Upper lobe of right lung (tissue), 1 donor: ENCODE measurements at places on chromosomes 7 and 10. TPM values are rescaled to one million over a fixed set of nuclear protein-coding genes. Genes with fewer than 3 reads are reported as not detected.

Gene IDI2
- not detected for total RNA-seq

Gene TWIST1
- total RNA-seq: not detected

Gene TNS3
- total RNA-seq: 168 TPM

Gene TMEM270
- not detected for total RNA-seq

Gene VWC2
- total RNA-seq: 0.23 TPM

Gene MLXIPL
- total RNA-seq: 11.1 TPM

Gene GIMAP2
- total RNA-seq: 33.0 TPM

Gene PDE1C
- 13.0 TPM for total RNA-seq

Gene ACBD7
- total RNA-seq: not detected

Gene RSPH10B2
- not detected for total RNA-seq

Gene TSPAN33
- 6.2 TPM for total RNA-seq

Gene SPDYE8
- total RNA-seq: not detected

Gene CALML5
- total RNA-seq: not detected

Gene TET1
- total RNA-seq: 2.1 TPM

Gene GPR85
- 2.9 TPM for total RNA-seq

Gene ZNF518A
- 17.9 TPM for total RNA-seq

Gene SPDYE9
- total RNA-seq: not detected

Gene SPDYE11
- total RNA-seq: not detected

Gene HOGA1
- 2.3 TPM for total RNA-seq

Gene TPK1
- total RNA-seq: 7.6 TPM

Gene IRF5
- total RNA-seq: 29.4 TPM

Gene IFIT2
- total RNA-seq: 47.2 TPM

Gene CCDC146
- 4.3 TPM for total RNA-seq

Gene UPK3B
- 25.2 TPM for total RNA-seq

Gene SPOCK2
- total RNA-seq: 187 TPM

Gene SAMD9L
- 46.5 TPM for total RNA-seq

Gene PNLIP
- not detected for total RNA-seq

Gene ADCY1
- total RNA-seq: 3.9 TPM
